ENCODE measurements at places on chromosomes 2 and 18.

DNA sequence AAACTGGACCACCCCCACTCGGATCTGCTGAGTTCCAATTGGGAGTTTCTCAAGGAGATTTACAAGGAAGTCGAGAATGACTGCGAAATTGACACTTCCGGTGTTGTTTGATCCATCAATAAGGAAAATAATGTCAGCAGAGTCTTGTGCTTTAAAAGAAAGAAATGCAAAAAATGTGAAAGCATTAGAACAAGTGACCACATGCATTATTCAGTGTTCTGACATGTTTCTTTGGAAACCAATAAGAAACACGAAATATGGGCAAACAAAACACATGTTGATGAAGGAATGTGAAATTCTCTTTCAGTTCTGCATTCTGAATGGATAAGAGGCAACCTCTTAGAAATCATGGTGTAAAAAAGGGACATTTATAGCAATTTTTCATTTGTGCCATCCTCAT, 25.9 kb downstream of the COL6A3 start:
- DNase-seq: no peak

DNA sequence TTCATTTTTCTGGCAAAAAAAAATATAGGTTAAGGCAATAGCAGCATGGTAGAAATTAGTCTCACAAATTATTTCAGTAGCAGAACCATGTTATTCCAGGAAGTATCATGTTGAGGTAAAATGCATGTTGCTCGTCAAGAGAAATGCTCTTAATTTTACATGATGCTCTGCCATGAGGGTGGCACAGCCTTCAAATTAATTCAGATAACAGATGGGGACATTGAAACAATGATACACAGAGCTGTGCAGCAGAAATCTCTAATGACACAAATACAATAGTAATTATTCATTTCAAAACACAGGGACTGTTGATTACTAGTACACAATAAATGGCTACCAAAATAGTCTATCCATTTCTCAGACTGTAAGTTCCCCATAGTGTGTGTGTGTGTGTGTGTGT, 24.8 kb downstream of the GAREM1 start:
- no peak for DNase-seq

GRCh38 chr18:12882453-12883371, 1.3 kb downstream of the PTPN2 start:
- no peak for DNase-seq

GRCh38 chr2:128159437-128159836, 68.4 kb downstream of the UGGT1 start:
- no peak for DNase-seq

- DNase-seq: no peak
These were observed 52.0 kb downstream of the SLC4A5 start for GRCh38 chr2:74291218-74291544.

GRCh38 chr2:84830095-84830494, 50.8 kb downstream of the TRABD2A start:
- no peak for DNase-seq

DNA sequence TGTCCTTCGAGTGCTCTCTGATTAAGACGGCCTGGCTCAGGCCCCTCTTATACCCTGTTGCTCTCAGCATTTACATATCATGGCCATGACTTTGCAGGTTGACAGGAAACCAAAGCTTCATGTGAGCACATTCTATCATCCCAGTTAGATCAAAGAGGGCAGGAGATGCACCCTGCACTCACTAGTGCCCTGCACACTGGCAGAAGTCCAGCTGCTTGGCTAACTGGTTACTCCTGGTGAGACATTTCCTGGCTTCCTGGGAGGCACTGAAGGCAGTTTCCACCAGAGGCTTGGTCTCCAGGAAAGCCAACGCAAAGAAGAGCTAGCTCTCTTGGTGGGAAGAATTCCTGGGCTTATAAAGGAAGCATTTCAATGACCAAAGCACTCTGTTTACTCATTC, 66.3 kb downstream of the LIPG start:
- DNase-seq: no peak

- no peak for DNase-seq
These were observed 75.6 kb upstream of the APCDD1 start for GRCh38 chr18:10378688-10379420.

DNA sequence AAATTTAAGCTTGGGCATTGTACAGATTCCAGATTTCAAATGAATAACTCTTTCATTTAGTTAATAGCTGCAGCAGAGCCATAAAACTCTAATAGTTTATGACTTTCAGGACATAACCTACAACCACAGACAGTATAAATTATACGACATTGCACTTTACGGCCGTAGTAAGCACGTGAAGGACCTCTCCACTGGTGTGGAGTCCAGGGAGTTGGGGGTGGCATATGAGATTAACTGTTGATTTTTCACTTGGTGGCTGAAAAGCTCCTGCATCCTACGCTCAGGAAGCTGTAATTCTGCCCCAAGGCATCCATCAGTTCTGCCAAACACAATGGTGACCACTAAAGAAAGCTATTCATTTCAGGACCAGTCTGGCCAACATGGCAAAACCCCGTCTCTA, 376.2 kb downstream of the SOX11 start:
- no peak for DNase-seq

- DNase-seq: no peak
These were observed 12.5 kb downstream of the MRPL35 start for GRCh38 chr2:86211796-86212188.

All from activated CD4-positive, alpha-beta T cell treated with anti-CD3 and anti-CD28 coated beads, Interleukin-2, amount 50 U/mL, for 4 hours (primary cell).